Muscle of leg (tissue), 16 donors: ENCODE measurements at places on chromosomes 1 and 21.

GRCh38 chr1:182095946-182096345 is 34.4 kb upstream of the ZNF648 start:
- H3K36me3 ChIP-seq: no peaks in the 10 kb centered on the region
- no peak overlapping the region for H3K4me3 ChIP-seq
- DNase-seq: no peak

GRCh38 chr21:29521872-29522271 is 223.2 kb downstream of the BACH1 start:
- no peak for DNase-seq
- no peaks in the 10 kb centered on the region for H3K4me1 ChIP-seq
- no peaks in the 10 kb centered on the region for H3K36me3 ChIP-seq

- H3K27me3 ChIP-seq: no peaks in the 10 kb centered on the region
- no peaks in the 10 kb centered on the region for H3K36me3 ChIP-seq
- no peak overlapping the region for H3K27ac ChIP-seq
Observed at GRCh38 chr1:183719289-183719688, 66.2 kb upstream of the APOBEC4 start.

- no peaks in the 10 kb centered on the region for H3K27me3 ChIP-seq
- no peaks in the 10 kb centered on the region for H3K36me3 ChIP-seq
- no peak overlapping the region for H3K4me3 ChIP-seq
- H3K27ac ChIP-seq: no peak overlapping the region
- DNase-seq: no peak
- H3K4me1 ChIP-seq: no peaks in the 10 kb centered on the region
Observed at GRCh38 chr21:17370916-17371315, 141.9 kb upstream of the CXADR start.

- no peak overlapping the region for H3K27ac ChIP-seq
- DNase-seq: no peak
- H3K4me3 ChIP-seq: no peak overlapping the region
- no peaks in the 10 kb centered on the region for H3K27me3 ChIP-seq
- H3K36me3 ChIP-seq: no peaks in the 10 kb centered on the region
Observed at GRCh38 chr1:239678181-239678580, 291.8 kb downstream of the CHRM3 start.

DNA sequence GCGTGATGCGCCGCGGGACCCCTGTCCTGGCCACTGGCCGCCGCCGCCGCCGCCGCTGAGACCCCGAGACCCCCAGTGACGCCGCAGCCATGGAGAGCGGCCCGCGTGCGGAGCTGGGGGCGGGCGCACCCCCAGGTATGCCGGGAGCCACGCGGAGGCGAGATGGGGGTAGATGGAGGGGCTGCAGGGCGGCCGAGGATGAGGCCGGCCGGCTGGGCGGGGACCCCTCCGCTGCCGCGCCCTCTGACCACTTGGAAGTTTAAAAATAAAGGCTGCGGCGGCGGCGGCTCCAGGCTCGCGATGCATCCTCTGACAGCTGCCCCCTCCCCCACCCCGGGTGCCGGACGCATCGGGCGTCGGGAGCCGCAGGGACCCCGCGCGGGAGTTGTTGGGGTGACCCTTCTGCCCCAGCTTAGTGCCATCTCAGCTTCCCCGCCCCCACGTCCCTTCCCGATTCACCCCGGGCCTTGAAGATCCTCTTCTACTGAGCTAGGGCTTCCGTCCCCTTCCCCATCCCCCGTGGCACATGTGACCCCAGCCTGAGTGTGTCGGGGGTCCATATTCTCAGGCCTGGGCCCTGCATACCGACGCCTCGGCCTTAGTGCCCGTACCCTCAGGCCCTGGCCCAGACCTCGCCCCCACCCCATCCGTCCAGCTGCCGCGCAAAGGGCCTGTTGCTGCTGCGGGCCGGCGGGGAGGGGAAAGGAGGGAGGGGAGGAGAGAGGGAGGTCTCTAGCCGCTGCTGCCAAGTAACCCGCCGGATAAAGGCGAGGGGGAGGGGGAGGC is 562 bp downstream of the MAP7D1 start:
- no peaks in the 10 kb centered on the region for H3K27me3 ChIP-seq
- peak; percentile 90 for DNase-seq
- peak overlapping the region; percentile 98 for H3K27ac ChIP-seq
- H3K36me3 ChIP-seq: peaks cover 27% of the 10 kb centered on the region

- H3K27ac ChIP-seq: no peak overlapping the region
- no peaks in the 10 kb centered on the region for H3K27me3 ChIP-seq
- no peak for DNase-seq
- H3K4me3 ChIP-seq: no peak overlapping the region
Observed at GRCh38 chr21:28324690-28325089, 668.0 kb downstream of the LTN1 start.

- peaks cover 24% of the 10 kb centered on the region for H3K27me3 ChIP-seq
- H3K4me3 ChIP-seq: no peak overlapping the region
- H3K4me1 ChIP-seq: peaks cover 2% of the 10 kb centered on the region
Observed at GRCh38 chr1:65527707-65528503, 107.4 kb downstream of the LEPR start.

DNA sequence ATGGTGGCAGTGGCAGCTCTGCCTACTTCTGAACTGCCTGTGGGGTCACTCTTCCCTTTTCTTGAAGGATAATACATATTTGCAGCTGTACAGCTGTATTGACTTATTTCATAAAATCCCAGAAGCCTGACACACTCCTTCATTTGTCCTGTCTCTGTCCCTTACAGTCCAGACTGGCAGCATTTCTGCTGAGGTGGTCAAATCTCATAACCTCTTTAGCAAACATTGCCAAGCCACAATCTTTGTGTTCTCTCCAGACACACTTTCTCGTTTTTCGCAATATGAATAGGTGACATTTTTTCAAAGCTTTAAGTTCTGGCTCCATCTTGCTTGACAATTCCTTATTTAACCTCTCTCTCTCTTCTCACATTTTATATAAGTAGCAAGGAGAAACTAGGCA is 15.2 kb downstream of the LY9 start:
- H3K27me3 ChIP-seq: no peaks in the 10 kb centered on the region
- no peaks in the 10 kb centered on the region for H3K36me3 ChIP-seq
- no peak overlapping the region for H3K27ac ChIP-seq
- DNase-seq: no peak

DNA sequence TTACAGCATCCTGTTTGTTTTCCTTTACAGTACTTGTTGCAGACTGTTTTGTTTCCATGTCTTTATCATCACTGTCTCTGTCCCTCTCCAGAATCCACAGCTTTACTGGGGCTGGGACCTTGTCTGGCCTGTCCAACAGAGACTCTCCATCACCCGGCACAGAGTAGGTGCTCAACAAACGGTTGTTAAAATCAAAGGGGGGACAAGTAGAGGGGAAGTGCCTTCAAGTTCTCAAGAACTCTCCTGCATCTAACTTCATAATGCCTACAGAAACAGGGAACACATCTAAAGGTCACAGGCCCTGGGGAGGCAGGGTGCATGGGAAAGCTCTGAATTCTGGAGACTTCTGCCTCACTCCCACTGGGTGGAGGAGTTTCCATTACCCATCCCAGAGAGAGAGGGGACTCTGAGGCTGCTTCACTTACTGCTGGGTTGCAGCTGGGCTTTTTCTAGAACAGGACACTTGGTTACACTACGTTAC is 2.3 kb upstream of the ECE1 start:
- DNase-seq: no peak
- no peaks in the 10 kb centered on the region for H3K36me3 ChIP-seq
- peaks cover 41% of the 10 kb centered on the region for H3K4me1 ChIP-seq
- peaks cover 14% of the 10 kb centered on the region for H3K27me3 ChIP-seq
- H3K4me3 ChIP-seq: no peak overlapping the region
- peak overlapping the region; percentile 26 for H3K27ac ChIP-seq

- peak overlapping the region; percentile 63 for H3K27ac ChIP-seq
- no peak for DNase-seq
- no peaks in the 10 kb centered on the region for H3K36me3 ChIP-seq
- H3K4me1 ChIP-seq: peaks cover 55% of the 10 kb centered on the region
- H3K27me3 ChIP-seq: no peaks in the 10 kb centered on the region
- H3K4me3 ChIP-seq: no peak overlapping the region
Observed at GRCh38 chr1:234716908-234717375, 107.0 kb upstream of the IRF2BP2 start.

GRCh38 chr1:213657013-213657412 is 330.8 kb upstream of the PROX1 start:
- H3K27me3 ChIP-seq: no peaks in the 10 kb centered on the region

GRCh38 chr1:64292399-64292798 is 89.0 kb downstream of the UBE2U start:
- H3K27me3 ChIP-seq: no peaks in the 10 kb centered on the region
- H3K4me3 ChIP-seq: no peak overlapping the region
- H3K4me1 ChIP-seq: no peaks in the 10 kb centered on the region
- no peak overlapping the region for H3K27ac ChIP-seq

GRCh38 chr1:46043458-46044017 is 88.9 kb downstream of the PIK3R3 start:
- no peak overlapping the region for H3K27ac ChIP-seq
- H3K4me1 ChIP-seq: peaks cover 11% of the 10 kb centered on the region
- H3K36me3 ChIP-seq: peaks cover 5% of the 10 kb centered on the region
- DNase-seq: no peak
- H3K4me3 ChIP-seq: no peak overlapping the region

- H3K27me3 ChIP-seq: no peaks in the 10 kb centered on the region
- H3K4me1 ChIP-seq: peaks cover 39% of the 10 kb centered on the region
- H3K36me3 ChIP-seq: no peaks in the 10 kb centered on the region
- H3K4me3 ChIP-seq: no peak overlapping the region
Observed at GRCh38 chr1:6358144-6358624, 35.4 kb downstream of the ACOT7 start.

GRCh38 chr1:222079566-222079965 is 337.7 kb upstream of the DUSP10 start:
- H3K36me3 ChIP-seq: no peaks in the 10 kb centered on the region
- H3K4me3 ChIP-seq: no peak overlapping the region
- no peaks in the 10 kb centered on the region for H3K4me1 ChIP-seq

- H3K4me1 ChIP-seq: no peaks in the 10 kb centered on the region
- no peaks in the 10 kb centered on the region for H3K36me3 ChIP-seq
- no peak overlapping the region for H3K4me3 ChIP-seq
- H3K27ac ChIP-seq: no peak overlapping the region
Observed at GRCh38 chr1:156823210-156823790, 6.7 kb upstream of the SH2D2A start.

- H3K27ac ChIP-seq: no peak overlapping the region
- no peak for DNase-seq
- H3K36me3 ChIP-seq: no peaks in the 10 kb centered on the region
- no peak overlapping the region for H3K4me3 ChIP-seq
- no peaks in the 10 kb centered on the region for H3K4me1 ChIP-seq
Observed at GRCh38 chr1:34686531-34686930, 68.3 kb upstream of the GJB5 start.

DNA sequence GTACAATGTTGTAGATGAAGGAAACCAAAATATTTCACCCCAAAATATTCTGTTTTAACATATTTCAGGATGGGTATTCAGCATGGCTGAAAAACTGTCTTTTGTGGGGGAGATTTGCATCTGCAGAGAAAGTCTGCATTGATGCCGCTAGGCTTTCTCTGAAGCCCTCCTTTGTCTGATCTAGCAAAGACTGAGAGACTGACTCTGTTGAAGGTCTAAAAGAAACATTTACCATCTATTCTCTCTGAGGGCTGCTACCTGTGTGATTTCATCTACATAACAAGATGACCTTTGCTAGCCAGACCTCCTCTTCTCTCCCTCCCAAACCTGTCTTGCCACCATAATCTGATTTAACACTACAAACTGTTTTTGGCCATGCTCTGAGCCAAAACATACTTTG is 12.4 kb upstream of the MT1HL1 start:
- no peak overlapping the region for H3K27ac ChIP-seq
- H3K4me3 ChIP-seq: no peak overlapping the region
- no peak for DNase-seq
- no peaks in the 10 kb centered on the region for H3K36me3 ChIP-seq
- no peaks in the 10 kb centered on the region for H3K27me3 ChIP-seq

GRCh38 chr1:200150721-200151120 is 123.2 kb downstream of the NR5A2 start:
- DNase-seq: no peak
- H3K27ac ChIP-seq: no peak overlapping the region
- H3K27me3 ChIP-seq: no peaks in the 10 kb centered on the region
- H3K36me3 ChIP-seq: no peaks in the 10 kb centered on the region

- H3K4me1 ChIP-seq: peaks cover 15% of the 10 kb centered on the region
- peaks cover 6% of the 10 kb centered on the region for H3K36me3 ChIP-seq
- H3K4me3 ChIP-seq: no peak overlapping the region
- no peak overlapping the region for H3K27ac ChIP-seq
- peak; percentile 10 for DNase-seq
- no peaks in the 10 kb centered on the region for H3K27me3 ChIP-seq
Observed at GRCh38 chr1:42786097-42786496, 1.3 kb downstream of the TMEM269 start.

DNA sequence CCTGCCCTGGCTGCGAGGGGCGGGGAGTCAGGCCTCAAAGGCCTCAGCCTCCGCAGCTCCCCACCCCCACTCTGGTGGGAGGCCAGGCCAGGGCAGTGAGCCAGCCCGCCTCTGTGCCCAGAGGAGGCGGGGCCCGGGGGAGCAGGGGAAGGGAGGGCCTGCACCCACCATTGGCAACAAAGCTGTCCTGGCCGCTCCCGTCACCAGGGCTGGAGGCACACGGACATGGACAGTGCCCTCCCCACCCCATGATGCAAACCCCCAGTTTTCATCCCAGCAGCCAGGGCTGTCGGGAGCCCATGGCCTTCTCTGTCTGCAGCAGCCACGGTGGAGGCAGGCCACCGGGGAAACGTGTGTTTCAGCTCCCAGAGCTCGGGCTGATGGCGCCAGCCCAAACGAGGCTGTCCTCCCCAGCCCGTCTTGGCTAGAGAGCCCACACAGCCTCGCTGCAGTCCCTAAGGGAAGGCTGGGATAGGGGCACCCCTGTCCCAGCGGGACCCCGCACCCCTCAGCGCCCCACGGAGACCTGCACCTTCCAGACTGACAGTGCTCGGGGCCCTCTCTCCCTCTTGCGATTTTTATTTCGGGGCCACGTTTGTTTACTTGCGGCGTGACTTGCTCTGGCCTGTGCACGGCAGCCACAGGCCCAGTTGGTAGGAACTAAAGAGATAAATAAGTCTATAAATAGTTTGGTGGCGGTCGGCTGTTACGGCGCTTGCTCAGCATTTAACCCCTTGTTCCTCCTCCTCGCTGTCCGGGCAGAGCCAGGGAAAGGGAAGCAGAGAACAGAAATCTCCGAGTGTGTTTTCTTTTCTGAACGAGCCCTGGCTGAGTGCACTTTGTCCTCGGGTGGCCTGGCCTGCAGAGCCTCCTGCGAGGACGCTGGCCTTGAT is 101.8 kb downstream of the PRDM16 start:
- peak overlapping the region; percentile 14 for H3K4me3 ChIP-seq
- no peaks in the 10 kb centered on the region for H3K36me3 ChIP-seq
- peak; percentile 75 for DNase-seq
- peaks cover 35% of the 10 kb centered on the region for H3K4me1 ChIP-seq
- peak overlapping the region; percentile 76 for H3K27ac ChIP-seq
